Erythroblast (primary cell): ENCODE measurements at places on chromosomes 11 and 22.
A peak's percentile ranks its signal among the peaks of the same experiment; 100 is the strongest.

- DNase-seq, result no peak
Measured at GRCh38 chr11:93570759-93571413, 27.7 kb upstream of the SMCO4 start.

DNA sequence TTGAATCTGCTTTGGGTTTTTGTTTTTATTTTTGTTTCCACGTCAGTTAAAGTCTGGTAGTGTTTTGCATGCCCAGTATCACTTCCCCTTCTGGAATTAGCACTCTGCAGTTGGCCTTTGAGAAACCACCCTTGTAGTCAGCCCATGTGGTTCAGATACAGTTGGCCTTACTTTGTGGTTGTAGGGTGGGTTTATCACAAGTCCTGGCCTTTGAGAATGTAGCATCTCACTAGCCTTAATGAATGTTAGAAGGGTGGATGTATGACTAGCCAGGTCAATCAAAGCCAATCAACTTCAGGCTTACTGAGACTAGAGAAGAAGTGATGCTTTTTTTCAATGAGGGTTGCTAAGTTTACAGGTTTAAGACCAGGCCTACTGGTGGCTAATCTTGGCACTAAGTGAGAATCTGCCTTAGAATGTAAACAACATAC lies 19.8 kb downstream of the ARL14EP start:
- no peak for DNase-seq

DNA sequence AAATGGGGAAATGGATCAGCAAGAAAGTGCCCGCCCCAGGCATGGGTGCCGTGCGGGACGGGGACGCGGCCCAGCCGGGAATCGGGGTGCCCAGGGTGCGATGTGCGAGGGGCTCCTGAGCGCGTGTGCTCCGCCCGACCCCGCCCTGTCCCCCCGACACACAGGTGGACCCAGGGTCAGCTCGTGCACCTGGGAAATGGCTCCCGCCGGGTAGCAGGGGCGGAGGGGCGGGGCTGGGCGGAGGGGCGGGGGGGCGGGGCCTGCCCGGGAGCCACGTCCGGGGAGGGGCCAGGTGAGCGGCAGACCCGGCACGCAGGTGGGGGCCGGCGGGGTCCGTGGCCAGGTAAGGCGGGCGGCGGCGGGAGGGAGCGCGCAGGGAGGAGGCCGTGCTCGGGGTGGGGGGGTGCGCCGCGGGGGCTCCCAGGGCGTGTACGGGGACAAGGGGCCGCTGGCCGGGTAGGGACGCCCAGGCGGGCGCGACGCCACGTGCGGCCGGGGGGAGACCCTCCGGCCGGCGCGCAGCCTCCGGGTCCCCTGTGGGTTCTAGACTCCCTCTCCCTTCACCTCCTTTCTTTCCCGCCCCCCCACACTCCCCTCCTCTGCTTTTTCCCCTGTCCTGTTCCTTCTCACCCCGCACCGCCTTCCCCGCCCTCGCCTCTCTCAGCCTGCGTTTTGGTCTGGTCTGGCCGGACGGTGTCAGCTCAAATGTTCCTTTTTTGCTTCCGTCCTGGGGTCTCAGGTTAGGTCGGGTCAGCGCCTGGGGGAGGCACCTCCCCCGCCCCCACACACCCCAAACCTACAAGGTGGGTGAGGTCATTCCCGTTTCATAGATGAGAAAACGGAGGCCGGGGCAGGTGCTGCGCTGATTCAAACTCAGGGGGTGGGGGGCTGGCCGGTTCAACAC lies at the start of gene ARHGAP8:
Gene ARHGAP8 (plus strand): TSS at position 291 of the 904 bp plus-strand sequence. CDS start 33,953 bp downstream, outside the sequence.
- DNase-seq, result no peak

DNA sequence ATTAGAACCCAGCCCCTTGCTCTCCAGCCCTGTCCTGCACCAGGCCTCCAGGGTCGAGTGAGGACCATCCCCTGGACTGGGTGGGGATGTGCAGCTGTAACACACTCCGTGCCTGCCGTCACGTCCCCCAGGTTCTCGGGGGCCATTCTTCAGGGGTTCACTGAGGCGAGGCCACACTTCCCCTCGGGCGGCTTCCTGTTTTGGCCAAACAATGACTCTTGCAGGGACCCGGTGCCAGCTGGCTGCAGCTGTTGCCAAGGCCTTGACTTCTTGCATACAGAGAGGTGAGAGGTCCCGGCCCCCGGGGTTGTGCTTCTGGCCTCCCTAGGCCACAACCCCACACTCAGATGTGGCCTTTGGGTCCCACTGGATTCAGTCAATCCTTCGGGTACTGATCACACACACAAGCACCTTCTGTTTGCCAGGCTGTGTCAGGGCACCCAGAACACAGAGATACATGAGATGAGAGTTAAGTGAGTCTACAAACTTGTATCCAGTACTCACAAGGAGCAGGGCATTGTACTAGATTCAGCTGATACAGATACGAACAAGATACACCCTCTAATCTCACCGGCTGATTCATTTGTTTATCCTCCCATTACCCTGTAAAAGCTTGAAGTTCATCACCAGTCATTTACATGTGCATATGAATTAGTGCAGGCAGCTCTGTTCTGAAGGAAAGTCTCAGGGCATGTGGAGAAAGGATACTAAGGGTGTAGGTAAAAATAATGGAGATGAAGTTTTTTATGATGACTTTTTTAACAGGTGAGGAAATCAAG lies 32.9 kb downstream of the LRRC32 start:
- no peak for DNase-seq

DNA sequence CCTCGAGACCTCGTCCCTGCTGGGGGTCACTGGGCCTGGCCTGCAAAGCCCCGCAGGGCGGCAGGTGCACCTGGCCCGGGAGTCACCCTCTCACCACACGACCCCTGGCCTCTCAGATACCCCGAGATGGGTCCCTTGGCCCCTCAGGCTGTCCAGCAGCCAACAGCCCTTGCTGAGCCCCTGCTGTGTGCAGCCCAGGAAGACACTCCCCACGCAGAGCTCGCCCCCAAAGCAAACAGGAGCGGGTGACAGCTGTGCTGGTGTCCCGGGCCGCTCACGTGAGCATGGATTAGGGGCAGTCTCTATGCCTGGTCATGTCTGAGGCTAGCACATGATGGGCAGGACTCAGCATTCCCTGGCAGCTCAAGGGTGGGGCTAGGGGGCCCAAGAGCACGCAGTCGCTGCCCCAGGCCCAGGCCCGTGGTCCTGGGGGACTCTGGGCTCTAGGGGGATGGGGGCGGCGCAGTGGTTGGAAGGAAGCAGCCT lies 31.3 kb downstream of the WNT7B start:
- DNase-seq, result no peak

- no peak for DNase-seq
Measured at GRCh38 chr22:44242946-44243724, 62.4 kb downstream of the PARVG start.

- no peak for DNase-seq
Measured at GRCh38 chr22:31080164-31080847, 812 bp upstream of the SMTN start.

- no peak for DNase-seq
Measured at GRCh38 chr11:117868088-117868487, 8.4 kb downstream of the FXYD6 start.

- no peak for DNase-seq
Measured at GRCh38 chr11:61826930-61827570, 1.1 kb upstream of the FADS2 start.

DNA sequence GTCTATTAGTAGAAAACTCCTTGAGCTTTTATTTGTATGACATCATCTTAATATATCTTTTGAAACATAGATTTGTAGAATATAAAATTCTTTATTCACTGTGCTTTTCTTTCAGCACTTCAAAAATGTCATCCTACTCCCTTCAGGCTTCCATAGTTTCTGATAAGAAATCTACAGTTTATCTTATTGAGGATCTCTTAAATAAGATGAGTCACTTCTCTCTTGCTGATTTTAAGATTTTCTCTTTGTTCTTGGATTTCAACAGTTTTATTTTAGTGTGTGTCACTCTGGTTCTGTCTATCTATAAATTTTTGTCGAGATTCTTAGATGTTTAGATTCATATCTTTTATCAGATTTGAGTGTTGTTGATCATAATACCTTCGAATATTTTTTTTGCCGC lies 566.1 kb upstream of the CHORDC1 start:
- no peak for DNase-seq

GRCh38 chr11:126328444-126328843 lies 24.6 kb downstream of the DCPS start:
- no peak for DNase-seq

DNA sequence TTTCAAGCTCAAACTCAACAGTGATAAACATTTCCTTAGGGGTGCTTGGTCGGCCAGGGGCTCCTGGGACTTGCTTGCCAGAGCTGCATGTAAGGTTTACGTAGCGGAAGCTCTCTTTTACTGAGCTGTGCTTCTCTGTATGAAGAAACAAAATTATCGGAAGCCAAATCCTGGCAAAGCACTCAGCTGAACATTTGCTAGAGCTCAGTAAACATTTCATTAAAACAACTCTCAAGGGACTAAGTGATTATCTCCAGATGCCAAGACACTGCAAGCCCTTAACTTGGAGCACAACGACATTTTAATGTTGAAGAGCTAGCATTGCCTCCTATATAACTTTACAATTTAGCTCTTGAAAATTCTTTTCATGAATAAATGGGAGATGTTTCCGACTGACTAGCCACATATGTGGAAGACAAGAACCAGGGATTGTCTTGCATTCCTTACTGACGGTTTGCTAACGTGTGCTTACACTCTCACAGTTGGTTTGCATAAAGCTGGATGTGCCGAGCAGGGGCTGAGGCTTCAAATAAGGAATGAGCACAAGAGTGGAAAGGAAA lies 43.4 kb downstream of the SCUBE2 start:
- DNase-seq, result no peak

DNA sequence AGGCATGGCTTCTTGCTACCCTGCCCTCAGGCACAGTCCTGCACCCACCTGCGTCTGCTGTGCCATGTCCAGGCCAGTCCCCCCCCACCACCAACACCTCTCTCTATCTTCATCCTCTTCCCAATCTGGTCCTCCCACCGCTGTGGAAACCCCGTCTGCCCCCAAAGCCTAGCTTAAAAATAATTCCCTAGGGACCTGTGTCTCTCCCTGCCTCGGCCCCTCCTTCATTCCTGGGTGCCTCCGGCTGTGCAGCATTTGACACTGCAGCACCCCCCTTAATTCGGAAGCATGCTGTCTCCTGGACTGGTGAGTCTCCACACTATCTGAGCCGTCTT lies 2.5 kb upstream of the ASCL2 start:
- DNase-seq, result no peak

DNA sequence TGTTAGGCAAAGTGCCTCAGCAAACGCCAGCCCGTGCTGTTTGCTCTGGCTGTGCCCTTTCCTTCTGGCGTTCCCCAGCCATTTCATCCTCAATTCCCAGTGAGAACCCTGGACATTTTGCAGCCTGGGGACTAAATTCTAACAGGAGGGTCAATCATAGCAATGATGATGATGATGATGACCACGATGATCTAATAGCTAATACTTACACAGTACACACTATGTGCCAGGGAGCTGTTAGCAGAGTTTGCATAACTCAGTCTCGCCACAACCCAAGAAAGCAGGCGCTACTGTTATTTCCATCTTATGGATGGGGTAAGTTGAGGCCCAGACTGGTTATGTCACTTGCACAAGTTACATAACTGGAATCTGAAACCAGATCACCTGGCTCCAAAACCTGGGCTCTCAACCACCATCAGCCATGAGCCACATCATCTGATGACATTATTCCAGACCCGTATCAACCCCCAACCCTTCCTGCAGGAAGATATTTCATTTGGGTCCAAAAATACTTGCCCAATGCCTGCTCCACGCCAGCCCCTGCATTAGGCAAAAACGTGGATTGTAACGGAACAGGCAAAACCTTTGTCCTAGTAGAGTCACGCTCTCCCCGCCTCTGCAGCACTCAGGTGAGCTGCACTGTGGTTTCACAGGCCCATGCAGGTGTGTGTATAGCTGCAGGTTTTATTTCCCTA lies 132.6 kb upstream of the SERPIND1 start:
- no peak for DNase-seq

DNA sequence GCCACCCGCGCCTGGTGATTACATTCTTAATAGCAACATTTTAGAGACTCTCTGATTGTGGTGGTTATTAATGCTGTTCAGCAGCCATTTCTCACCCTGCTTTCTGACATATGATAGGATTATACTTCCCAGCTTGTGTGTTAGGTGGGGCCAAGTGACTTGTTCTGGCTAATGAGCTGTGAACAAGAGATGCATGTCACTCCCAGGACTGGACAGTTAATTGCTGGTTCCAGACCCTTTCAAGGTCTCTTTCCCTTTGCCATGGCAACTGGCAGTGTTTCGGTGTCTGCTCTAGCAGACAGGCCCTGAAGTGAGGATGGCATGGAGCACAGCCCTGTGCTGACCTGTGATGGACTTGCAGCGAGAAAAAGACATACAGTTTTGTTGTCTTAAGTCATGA lies 8.9 kb upstream of the PTPRJ start:
- no peak for DNase-seq

- DNase-seq, result no peak
Measured at GRCh38 chr22:27113211-27113635, 455.8 kb downstream of the MIAT start.

DNA sequence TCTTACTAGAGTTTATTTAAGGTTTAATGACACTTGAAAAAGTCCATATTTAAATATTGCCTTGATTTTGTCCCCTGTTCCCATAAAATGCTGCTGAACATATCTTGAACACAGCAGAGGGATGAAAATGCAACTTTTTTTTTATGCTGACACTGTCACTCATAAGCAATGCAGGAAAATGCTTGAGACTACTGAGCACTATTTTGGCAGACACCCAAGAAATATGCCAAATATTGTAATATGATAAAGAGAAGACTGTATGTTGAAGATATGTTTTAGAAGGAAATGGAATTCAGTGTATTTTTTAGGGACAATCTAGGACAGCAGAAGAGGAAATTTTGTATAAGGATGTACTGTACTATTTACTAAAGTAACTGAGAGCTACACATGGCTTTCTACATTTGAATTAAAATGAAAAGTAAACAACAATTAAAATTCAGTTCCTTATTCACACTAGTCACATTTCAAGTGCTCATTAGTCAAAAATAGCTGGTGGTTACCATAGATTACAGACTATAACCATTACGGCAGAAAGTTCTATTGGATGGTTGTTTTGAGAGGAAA lies 58.6 kb downstream of the LRRC4C start:
- DNase-seq, result no peak

GRCh38 chr22:37337204-37337943 lies 55.1 kb downstream of the CYTH4 start:
- DNase-seq, result no peak

GRCh38 chr22:29203488-29204454 lies 1.9 kb upstream of the EMID1 start:
- peak; percentile 78 for DNase-seq

GRCh38 chr11:122076512-122077120 lies 39.4 kb downstream of the BLID start:
- no peak for DNase-seq
